ENCODE measurements at places on chromosomes 5 and 9. TPM values are rescaled to one million over a fixed set of nuclear protein-coding genes. Genes with fewer than 3 reads are reported as not detected.
A peak's percentile ranks its signal among the peaks of the same experiment; 100 is the strongest.

- DNase-seq = no peak
These were observed 34.5 kb downstream of the TXNDC8 start for GRCh38 chr9:110303133-110303532.

DNA sequence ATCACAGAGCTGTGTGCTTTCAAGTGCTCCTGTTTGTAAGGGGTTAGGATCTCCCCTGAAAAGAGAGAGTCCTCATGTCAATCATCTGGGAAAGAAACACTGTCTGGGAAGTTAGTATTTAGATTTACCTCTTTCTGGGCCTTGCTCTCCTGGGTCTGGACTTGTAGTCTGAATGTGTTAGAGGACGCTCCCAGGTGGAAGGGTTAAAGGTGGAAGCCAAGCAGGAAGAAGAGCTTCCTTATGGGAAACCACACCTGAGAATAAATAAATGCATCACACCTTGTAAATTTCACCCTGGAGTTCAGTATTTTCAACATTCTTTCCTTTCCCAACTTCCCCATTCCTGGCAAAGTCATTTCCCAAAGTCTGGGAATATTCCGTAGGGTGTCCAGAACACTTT, 1.3 kb downstream of the PLGRKT start:
- no peak for DNase-seq

- DNase-seq = peak; percentile 83
These were observed 121.6 kb downstream of the OXCT1 start for GRCh38 chr5:41748631-41749030.

GRCh38 chr5:38847559-38848347, 1.9 kb downstream of the OSMR start:
- DNase-seq = no peak

- no peak for DNase-seq
These were observed 160.2 kb upstream of the FTMT start for GRCh38 chr5:121691478-121691877.

DNA sequence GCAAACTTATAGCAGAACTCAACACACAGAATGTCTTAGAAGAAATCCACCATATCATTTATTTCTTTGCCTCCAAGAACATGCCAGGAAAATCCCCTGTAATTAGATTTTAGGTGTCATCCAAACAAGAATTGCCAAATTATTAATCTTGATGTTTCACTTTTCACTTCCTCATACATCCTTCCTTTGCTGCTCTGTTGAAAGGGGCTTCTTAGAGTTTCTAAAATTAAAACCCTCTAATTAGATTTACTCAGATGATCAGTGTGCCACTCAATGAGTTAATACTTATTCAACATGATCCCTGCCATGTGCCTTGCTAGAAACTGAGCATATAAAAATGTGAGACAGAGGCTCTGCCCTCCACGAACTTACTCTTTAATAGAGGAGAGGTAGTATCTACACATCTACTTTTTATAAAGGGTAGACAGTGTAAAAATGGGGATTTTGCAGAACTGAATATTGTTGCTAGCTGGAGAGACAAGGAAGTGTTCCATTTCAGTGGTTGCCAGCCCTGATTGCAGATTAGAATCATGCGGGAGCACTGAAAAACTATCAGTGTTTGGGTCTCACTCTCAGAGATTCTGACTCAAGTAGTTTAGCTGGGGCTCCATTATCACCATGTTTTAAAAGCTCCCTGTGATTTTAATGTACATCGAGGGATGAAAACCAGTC, 498.4 kb downstream of the TLE4 start:
- no peak for DNase-seq

DNA sequence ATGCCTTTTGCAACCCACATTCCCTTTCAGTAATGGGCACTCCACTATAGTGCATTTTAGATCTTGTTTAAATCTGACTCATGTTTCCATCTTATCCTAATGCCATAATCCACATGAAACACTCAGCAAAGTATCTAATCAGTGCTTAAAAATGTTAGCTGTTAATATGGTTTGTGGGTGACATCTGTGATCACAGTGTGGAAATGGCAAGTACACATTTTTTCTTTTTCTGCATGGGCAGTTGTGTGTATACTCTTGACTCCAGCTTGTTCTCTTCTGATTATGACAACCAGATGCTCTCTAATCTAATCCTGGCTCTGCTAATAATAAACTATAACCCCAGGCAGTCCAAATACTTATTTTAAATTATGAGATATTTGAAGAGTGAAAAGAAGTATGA, 103.3 kb downstream of the EDIL3 start:
- no peak for DNase-seq

GRCh38 chr5:152853361-152853760, 448.3 kb upstream of the NMUR2 start:
- no peak for DNase-seq

DNA sequence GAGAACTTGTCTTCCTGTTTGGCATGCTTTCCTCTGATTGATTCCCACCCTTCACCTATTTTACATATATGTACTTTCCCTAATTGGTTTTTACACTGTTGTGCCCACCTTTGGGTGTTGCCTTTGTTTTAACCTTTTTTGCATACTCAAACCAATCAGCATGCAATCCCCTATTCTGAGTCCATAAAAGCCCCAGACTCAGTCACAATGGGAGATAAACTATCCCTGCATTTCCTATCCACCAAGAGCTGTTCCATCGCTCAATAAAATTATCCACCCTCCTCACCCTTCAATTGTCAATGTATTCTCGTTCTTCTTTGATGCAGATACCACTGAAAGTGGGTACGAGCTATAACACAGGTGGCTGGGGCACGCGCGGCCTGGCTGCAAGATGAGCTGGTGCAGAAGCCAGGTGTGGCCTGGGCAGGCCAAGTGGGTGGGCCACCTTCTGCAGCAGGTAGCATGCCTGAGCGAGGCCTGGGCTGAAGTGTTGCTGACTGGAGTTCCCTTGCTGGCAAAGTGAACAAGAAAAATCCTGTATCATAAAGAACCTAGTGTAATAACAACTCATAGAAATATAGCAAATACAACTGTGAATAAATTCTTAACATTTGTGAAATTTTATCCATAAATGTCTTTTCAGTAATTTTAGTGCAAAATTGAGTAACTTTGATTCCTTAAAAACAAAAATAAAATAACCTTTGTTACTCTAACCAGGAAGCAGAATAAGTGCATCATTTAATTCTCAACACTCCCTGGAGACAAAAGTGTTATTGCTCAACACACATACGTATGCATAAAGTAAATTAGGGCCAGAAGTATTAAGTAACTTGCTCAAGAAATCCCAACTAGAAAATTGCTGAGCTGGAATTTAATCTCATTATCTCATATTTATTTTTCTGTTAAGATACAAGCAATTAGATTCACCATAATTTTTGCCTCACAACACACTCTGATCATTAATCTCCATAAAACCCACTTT, 685.3 kb upstream of the EDIL3 start:
- no peak for DNase-seq

DNA sequence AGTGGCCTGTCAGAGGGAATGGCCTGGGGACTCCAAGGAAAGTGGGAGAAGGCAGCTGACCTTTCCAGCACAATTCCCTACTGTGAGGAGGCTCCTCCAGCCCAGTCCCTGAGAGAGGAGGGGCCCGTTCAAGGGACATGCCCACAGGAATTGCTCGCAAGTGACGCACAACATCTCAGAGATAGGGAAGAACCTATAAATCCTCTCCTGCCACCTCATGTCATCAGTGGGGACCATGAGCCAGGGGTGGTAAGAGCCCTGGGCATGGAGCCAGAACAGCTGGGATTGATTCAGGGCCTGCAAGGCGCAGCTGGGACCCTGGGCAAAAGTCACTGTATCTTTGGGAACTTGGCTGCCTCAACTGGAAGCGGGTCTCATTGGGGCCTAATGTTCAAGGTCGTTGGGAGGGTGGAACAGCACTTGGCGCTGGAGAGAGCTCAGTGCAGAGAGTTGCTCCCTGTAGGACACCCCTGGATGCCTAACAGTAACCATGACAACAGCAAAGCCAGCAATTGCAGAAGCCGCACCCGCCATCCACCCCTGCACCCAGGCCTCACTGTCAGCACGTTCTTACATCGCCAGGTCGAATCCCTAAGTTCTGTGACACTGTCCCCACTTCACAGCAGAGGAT, 41.3 kb upstream of the ORM1 start:
- no peak for DNase-seq

- DNase-seq = no peak
These were observed 6.4 kb downstream of the GRIA1 start for GRCh38 chr5:153496835-153497234.

- no peak for DNase-seq
These were observed 61.0 kb downstream of the TRIO start for GRCh38 chr5:14204011-14204670.

- DNase-seq = no peak
These were observed 163.9 kb upstream of the RASA1 start for GRCh38 chr5:87103616-87104287.

DNA sequence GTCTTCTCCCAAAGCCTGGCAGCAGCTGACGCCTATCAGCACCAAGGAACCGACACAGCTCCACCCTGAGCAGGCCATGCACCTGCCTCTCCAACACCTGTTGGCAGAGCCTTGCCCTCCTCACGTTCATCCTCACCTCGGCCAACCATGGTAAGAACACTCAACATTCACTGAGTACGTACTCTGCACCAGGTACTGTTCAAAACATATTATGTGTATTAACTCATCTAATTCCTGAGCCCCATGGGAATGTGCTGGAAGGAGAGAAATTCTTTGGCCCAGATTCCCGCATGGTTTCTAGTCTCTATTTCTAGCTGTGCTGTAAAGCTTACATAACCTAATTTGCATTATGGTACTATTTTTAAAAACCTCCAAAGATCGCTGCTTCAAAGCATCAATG, 86.1 kb downstream of the GPR21 start:
- DNase-seq = no peak

DNA sequence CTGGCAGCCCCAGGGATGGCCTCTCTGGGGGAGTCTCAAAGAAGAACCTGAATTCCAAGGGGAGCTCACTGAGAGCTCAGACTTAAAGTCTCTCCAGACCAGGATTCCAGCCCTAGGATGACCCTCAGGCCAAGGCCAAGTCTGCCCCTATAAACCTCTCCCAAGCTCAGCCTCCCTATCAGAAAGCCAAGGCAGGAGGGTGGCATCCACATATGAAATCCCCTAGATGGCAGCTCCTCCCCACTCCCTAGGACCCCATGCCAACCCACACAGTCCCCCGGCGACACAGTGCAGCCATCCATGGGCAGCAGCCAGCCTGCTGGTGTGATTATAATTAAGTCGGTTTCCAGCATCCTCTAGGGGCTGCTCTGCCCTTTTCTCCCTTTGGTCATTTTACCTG, 269.9 kb downstream of the CDK5RAP2 start:
- no peak for DNase-seq

- no peak for DNase-seq
These were observed 98.5 kb downstream of the OSMR start for GRCh38 chr5:38944282-38944681.

- DNase-seq = peak; percentile 50
These were observed 1.5 kb upstream of the GPRIN1 start for GRCh38 chr5:176611435-176611834.

GRCh38 chr9:419571-420171, 205.0 kb downstream of the DOCK8 start:
- DNase-seq = no peak

GRCh38 chr9:135070198-135070951, 17.1 kb upstream of the OLFM1 start:
- no peak for DNase-seq

- no peak for DNase-seq
These were observed 14.7 kb downstream of the ITGA1 start for GRCh38 chr5:52802272-52802973.

PPP3R2 gene
- total RNA-seq = not detected

FOXD1 gene
- total RNA-seq = 14.7 TPM

GRXCR2 gene
- not detected for total RNA-seq

TRUB2 gene
- total RNA-seq = 24.4 TPM

Measured in kidney epithelial cell (primary cell).